ENCODE measurements at places on chromosomes 12 and 14.

DNA sequence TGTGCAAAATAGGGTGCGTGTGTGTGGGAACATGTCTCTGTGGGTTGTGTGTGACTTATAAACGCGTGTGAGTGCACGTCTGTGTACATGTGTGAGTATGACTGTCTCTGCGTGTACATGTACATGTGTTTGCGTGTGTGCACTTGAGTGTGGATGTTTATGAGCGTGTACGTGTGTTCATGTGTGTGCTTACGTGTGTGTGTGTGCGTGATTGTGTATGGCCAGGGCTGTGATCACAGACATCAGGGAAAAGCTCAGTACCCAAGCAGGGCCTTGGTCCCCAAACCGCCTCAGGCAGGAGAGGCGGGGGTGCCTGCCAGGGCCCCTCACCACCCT lies 326.3 kb upstream of the DIO3 start:
- DNase-seq, result no peak

DNA sequence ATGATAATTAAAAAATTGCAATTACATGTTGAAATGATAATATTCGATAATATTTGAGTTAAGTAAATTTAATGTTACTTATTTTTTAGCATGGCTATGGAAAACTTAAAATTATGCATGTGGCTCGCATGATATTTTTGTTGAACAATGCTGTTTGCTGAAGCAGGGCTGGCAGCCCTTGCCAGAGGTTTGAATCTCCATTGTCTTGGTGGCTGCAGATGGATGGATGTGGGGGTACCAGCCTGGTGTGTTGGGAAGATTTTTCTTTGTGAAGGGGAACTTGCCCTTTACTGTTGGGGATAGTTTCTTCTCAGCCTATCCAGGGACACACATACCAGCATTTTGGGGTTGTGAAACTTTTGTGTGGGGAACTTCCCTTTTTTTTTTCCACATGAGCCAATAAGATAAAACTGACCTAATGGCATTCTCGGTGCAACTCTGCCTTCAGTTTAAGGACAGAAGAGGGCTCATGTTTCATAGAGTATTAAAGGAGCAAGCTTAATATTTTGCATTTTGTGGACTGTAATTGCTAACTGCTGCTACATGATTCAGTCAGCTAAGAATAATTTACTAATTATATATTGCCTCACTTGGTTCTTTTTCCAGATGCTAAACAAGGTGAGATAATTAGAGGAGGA lies 8.8 kb downstream of the RASSF3 start:
- DNase-seq, result peak; percentile 80

- DNase-seq, result peak; percentile 62
These were observed 41.1 kb downstream of the KICS2 start for GRCh38 chr12:64180951-64181350.

DNA sequence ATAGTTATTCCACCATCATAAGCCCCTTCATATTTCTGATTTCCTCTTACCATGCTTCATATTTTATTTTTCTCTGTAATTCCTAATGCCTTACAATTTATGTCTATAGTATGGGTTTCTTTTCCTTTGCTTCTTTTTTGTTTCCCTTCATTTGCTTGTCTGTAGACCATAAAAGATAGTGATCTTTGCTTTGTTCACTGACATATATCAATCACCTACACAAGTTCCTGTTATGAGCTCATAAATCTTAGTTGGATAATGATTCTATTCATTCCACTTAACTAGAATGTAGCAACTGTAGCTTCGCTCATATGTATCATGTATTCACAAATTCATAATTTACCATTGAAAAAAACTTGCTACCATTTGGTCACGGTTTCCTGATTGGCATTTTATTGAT lies 388.8 kb upstream of the ATXN7L3B start:
- no peak for DNase-seq

DNA sequence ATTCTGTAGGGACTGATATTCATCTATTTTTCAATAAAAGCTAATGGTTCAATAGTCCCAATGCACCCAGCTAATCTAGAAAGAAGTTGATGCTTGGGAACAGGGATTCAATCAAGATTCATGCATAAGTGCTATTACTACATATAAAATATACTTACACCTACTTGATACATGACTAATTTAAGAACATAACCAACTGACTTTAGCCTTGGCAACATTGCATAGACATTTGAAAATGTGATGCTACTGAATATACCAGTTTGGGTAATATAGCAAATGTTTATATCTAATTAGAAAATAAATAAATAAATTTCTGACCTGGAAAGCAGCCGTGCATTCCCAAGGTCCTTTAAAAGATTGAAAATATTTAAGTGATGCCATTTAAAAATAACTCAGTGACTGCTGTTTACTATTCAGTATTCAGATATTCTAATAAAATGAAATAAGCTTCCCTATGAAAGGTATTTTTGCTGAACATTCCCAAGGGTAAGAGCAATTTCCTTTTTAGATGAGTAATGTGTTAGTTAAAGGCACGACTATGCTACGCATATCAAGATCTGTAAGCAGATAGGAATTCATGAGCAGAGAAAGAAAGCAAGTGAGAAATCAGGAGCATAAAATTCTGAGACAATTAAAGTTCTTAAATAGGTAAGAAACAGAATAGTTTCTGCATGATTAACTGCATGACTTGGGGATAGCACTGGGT lies 160.6 kb upstream of the SYT1 start:
- peak; percentile 80 for DNase-seq

DNA sequence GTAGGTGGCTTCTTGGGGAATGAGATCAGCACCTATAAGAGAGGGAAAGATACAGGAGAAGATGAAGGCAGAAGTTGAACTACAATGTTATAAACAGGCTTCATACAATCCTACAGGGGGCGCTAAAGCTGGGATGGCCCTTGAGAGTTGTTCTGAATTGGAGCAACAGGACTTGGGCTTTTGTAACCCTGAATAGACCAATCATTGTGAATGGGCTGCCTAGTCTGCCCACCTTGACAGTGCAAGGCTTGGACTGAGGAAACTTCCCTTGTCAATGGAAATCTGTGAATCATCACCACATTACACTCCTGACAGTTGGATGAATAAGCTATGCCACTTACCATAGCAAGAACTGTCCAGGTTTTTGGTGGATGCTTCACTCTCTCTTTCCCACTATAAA lies 306.1 kb downstream of the KCNC2 start:
- no peak for DNase-seq

DNA sequence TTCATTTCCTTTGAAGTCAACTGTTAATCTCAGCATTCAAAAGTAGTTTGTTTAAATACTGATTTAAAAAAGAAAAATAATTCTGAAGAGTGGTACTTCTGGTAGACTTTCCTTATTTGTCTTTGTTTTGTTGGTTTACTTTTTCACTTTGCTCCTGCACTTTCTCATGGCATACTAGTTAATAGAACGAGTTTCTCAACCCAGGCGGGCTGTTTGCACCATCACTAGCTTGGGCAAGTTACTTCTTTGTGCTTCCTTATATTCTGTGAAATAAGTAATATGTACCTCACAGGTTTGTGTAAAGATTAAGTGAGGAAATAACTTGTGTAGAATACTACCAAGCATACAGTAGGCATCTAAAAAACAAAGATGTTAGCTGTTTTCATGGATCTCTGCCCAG lies 45.5 kb downstream of the SLC38A6 start:
- no peak for DNase-seq

DNA sequence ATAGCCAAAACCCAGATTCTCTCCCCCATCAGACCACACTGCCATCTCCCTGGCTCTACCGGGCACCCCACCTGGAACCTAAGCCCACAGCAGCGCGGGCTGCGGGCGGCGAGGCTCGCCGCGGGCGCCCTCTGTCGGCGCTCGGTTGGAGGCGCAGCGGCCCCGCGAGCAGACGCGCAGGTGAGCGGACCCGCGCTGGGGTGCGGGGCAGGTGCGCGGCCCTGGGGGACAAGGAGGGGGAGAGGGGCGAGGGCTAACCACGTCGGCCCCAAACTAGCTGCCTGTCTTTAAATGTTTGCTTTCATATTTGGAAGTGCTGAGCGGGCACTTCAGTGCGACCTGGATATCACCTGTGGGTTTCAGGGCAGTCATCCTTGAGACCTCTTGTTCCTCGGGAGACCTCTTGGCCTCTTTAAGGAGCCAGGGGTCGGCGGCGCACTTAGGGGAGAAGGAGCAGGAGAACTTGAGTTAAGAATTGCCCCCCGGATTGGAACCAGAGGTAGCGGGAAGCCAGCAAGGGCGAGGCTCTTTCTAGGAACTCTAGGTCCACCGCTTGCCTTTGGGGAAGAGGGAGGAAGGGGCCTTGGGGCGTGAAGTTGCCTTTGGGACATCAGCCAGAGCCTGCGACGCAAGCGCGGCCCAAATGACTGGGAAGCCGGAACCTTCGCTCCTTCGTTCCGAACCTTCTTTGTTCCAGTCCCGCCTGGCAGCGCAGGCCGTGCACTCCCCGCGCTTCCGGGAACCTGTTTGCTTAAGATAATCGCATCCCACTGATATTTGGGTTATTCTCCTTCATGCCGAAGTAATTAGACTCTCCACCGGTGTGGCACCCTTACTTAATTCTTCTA lies 78.7 kb downstream of the NEDD1 start:
- no peak for DNase-seq

DNA sequence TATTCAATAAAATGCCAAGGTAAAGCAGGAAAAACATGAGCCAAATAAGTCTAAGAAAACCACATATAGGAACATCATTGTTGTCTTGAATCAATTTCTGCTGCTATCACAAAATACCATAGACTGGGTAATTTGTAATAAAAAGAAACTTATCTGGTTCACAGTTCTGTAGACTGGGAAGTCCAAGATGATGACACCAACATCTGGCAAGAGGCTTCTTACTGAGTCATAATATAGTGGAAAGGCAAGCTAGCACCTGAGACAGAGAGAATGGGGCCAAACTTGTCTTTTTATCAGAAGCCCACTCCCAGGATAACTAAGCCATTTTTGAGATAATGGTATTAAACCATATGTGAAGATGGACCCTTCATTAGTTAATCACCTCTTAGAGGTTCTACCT lies 975.9 kb downstream of the FLRT2 start:
- peak; percentile 13 for DNase-seq

- no peak for DNase-seq
These were observed 78.7 kb downstream of the SLC25A47 start for GRCh38 chr14:100401792-100402191.

- peak; percentile 27 for DNase-seq
These were observed 92.5 kb downstream of the DUSP6 start for GRCh38 chr12:89259821-89260220.

- DNase-seq, result no peak
These were observed 392.1 kb downstream of the RPS29 start for GRCh38 chr14:49194067-49194466.

GRCh38 chr12:108691998-108692808 lies 39.1 kb downstream of the CORO1C start:
- peak; percentile 31 for DNase-seq

DNA sequence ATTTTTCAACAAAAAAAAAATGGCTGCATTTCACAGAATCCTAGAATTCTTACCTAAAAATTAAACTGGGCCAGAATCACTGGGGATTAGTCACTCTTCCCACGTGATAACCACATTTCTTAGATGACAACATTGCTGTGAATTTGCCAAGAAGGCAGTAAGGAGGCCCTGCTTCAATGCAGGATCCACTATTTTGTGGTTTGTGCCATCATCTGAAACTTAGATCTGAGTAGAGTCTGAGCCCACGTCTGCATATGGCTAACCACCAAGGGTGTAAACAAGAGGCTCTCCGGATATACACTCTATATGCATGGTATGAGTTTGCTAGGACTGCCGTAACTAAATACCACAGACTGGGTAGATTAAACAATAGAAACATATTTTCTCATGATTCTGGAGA lies 24.4 kb upstream of the TBX5 start:
- DNase-seq, result peak; percentile 88

DNA sequence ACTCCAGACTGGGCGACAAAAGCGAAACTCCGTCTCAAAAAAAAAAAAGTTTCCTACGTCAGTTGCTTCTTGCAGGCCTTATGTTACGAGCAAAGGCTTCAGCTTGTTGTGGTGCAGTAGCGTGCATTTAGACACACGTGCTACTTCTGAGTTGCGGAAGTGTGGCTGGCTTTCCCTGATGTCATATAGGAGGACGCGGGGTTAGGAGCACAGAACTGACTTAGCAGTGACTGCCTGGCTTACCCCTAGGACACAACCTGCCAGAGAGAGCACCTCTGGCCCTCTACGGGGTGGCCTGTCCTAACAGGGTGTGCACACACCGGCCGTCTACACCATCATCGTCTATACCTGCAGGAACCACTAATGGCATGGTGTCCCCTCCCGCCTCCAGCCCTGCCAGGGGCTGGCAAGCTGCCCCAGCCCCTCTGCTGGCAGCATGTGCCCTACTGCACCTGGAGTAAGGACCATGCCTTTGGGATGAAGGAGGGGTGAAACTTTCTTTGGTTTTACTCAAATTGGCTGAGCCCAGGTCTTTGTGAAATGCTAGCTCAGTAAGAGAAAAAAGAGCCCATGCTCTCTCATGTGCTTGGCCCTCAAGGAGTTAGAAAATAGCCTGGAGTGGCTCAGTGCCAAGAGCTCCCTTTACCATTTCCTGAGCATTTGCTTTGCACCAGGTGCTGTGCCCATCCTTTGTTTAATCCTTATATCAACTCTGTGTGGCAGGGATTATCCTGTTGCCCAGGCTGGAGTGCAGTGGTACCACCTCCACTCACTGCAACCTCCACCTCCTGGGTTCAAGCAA lies 1.7 kb upstream of the GPR68 start:
- DNase-seq, result no peak

DNA sequence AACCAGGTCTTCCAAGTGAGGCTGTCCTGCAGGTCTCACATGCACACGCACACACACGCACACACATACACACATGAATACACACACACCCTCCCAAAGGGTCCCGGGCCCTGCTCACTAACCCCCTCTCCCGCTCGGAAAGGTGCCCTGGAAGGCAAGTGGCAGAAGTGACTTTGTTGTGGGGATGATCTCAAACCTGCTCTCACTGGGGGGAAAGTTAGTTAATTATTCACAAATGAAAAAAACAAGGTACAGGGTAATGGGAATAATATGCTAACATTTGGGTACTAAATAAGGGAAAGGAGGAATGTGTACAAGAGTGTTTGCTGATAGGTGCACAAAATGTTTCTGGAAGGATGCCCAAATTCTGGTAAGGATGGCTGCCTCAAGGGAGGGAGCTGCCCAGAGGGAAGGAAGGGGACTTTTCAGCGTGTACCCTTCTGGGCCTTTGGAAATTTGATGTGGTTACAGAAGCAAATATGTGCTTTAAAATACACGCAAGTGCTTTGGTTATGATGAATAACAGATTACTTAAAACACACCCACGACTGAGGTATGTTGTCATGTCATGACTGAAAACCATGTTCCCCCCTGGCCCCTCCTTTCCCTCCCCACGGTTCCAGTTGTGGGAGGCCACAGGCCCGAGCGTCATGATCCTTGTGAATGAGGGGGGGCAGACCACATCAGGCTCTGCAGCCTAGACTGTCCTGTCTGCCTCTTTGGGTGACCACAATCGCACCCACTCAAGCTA lies 43.3 kb upstream of the PLEKHG6 start:
- no peak for DNase-seq

DNA sequence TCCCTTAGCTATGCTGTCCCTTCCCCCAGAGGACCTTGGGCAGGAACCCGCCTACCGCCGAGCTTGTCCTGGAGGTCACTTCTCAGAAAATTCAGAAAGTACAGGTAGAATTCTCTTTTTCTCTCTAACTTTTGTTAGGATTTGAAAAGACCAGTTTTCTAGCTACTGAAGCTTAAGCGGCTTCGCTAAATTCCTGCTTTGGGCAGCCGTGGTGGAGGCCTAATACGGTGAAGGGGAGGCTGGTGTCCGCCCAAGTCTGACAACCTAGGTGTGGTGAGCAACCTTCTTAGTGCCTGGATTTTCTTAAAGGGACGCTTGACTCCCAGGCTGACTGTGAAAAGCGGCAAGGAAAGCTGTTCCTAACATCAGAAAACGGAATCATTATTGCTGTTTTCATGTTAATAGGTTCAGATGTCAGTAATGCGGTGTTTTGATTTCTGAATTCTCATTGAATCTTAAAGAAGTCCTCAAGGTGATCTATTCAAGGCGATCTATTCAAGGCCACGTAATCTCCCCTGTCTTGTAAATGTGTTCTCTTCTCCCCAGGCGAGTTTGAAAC lies 835 bp downstream of the FGD4 start:
- DNase-seq, result peak; percentile 20
